NCI-H446 (cell line): ENCODE measurements at places on chromosomes 1 and 21.
A peak's percentile ranks its signal among the peaks of the same experiment; 100 is the strongest.

GRCh38 chr21:14771593-14771992, 225.5 kb upstream of the SAMSN1 start:
- no peak for DNase-seq

- no peak for DNase-seq
Measured at GRCh38 chr1:172895050-172895460, 155.7 kb downstream of the TNFSF18 start.

DNA sequence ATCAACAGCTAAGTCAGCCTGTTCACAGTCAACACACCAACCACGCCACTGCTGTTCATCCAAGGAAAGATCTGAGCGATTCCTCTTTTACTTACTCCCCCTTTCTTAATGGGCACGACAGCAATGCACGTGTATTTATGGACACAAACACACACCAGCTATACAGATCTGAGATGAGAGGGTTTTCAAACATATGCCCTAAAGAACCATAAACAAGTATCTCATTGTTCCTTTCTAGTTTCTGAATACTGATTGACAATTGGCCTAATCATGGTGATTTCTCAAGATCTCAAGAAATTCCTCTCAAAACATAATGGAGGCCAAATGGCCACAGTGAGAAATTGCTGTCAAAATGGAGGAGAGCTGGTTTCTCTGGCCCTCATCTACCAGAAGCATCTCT, 18.0 kb downstream of the TOR3A start:
- no peak for DNase-seq

- DNase-seq = no peak
Measured at GRCh38 chr1:7482772-7483495, 288.2 kb upstream of the VAMP3 start.

- no peak for DNase-seq
Measured at GRCh38 chr1:86421601-86422280, 2.2 kb upstream of the CLCA2 start.

GRCh38 chr1:217881131-217881543, 250.0 kb downstream of the SPATA17 start:
- no peak for DNase-seq

DNA sequence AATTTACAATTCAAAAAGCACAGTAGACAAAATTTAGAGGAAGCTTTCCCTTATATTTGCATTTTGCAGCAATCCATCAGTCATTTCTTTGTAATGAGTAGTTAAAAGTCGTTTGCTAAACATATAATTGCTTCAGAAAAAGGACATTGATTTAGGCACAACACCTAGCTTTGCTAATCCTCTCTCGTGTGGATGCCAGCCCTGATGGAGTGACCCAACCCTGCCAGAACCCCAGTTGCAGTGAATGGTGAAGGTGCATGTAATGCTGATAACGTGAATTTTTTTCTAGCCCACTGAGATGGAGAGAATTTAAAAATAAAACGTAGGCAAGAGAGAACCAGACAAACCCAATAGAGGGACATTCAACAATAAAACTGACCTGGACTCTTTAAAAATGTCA, 263.4 kb downstream of the GRIK1 start:
- no peak for DNase-seq

DNA sequence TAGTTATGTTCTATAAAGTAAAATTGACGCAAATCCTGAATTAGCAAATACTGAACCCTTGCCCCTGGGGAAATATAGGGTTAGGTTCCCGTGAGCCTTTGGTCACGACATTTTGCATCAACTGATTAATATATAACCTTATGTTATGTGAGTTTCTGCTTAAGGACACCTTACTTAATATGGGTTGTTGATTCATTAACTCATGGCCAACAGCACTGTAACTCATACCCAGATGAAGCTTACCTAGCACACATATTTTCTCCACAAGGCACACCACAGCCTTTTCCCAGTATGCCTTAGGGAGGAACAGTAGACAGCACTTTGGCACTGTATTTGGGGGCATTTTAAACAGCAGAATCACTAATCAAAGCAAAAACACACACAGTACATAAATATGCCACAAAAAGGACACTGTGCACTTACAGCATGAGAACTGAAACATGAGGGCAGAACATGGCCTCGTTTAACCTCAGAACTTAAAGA, 15.1 kb downstream of the INAVA start:
- DNase-seq = no peak

DNA sequence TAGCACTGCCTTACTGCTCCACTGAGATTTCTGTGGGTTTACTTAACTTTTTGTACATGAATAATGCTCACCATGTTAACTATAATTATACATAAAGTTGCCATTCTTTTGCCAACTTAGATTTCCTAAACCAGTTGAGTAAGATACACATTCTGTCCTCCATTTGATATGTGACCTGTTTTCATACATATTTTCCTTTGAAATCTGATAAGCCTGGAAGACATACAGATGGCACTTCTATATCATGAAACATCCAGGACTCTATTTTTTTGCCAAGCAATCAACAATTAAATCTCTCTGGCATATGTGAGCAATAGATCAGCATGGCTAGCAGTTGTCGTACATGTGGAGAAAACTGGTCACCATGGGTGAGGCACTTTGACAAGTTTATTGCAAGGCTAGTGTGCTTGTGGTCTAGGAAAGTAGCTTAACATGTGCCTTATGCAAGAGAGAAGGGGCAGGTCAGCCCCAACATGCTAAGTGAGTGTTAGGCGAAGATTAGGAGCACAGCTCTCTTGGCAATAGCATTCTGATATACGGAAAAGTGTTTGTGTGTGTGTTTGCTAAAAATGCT, 14.2 kb downstream of the PRRX1 start:
- DNase-seq = no peak

DNA sequence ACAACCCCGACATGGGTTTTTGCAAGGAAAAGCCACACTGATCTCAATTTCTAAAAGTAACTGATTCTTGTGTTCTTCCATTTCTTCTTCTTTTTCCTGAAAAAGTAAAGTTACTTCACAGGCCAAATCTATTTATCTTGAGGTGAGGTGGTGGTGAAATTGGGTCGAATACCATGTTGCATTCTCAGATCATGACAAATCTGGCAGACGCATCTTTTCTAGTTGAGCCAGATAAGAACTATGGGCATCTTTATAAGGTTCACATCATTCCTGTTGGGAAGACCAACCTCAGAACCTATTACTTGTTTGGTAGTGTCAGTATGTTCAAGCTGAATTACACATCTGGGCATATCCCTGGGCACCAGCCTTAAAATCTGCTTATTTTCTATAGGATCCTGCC, 78.6 kb upstream of the USP25 start:
- no peak for DNase-seq

DNA sequence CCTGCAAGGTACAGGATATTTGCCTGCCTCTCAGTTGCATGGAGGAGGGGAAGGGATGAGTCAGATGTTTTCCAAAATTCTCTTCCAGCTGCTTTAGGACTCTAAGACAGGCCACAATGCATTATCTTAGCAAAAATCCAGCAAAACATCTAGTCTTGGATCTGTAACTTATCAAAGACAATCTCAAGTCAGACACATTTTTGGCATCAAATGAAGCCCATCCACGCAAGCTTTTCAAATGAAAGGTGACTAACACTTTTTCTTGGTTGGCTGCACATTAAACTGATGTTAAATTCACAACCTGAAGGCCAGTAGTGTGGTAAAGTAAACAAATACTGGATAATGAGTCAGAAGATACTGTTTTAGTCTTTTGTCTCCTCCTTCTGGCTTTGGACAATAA, 21.3 kb downstream of the FAM78B start:
- no peak for DNase-seq

- DNase-seq = no peak
Measured at GRCh38 chr1:24122776-24123175, 10.8 kb upstream of the MYOM3 start.

- no peak for DNase-seq
Measured at GRCh38 chr1:28833381-28833780, 21.4 kb downstream of the OPRD1 start.

GRCh38 chr1:13513063-13513894, 524 bp downstream of the LRRC38 start:
- DNase-seq = no peak

DNA sequence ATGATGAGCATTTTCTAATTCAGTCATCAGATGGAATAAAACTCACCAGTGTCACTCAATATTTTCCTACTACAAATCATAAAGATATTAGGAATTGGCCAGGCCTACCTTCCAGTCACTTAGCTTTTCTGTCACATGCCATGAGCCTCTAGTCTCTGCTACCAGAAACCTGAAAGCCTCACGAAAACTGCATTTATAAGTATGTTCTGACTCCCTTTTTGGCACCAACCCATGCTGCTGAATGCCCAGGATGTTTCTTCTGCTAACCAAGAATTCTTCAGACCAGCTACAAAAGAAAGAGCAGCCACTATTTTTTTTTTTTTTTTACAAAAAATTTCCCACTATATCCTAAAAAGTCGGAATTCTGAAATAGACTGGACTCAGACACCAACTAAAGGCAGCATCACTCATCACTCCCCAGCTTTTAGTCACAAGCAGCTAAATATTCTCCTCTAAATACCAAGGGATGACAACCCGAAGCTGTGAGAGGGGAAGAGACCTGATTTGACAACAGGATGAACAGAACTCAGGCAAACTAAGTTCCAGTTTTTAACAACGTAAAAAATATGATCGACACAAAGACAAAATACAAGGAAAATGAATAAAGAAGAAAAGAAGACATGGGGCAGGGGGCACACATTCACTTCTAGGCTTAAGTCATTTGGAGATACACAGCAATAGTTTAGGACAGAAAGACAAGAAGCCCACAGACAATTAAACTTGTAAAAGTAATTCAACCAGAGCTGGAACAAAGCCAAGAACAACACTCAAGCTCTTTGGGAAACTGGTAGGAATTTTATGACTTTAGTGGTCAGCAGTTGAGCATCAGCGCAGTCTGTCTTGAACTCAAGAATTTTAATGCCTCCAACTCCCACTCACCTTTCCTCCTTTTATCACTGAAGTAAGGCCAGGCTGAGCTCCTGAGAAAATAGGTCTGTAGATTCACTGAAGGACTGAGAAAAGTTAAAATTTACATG, 1.7 kb downstream of the DCAF8 start:
- no peak for DNase-seq

- DNase-seq = no peak
Measured at GRCh38 chr1:223417444-223417843, 24.2 kb downstream of the CCDC185 start.

- DNase-seq = no peak
Measured at GRCh38 chr1:218556016-218556415, 210.9 kb downstream of the TGFB2 start.

GRCh38 chr1:156836041-156836654, 19.5 kb upstream of the SH2D2A start:
- no peak for DNase-seq

- no peak for DNase-seq
Measured at GRCh38 chr1:71835442-71835813, 446.9 kb downstream of the NEGR1 start.

- no peak for DNase-seq
Measured at GRCh38 chr1:27475720-27476119, 14.2 kb downstream of the WASF2 start.

- DNase-seq = no peak
Measured at GRCh38 chr21:17348357-17348756, 164.5 kb upstream of the CXADR start.

DNA sequence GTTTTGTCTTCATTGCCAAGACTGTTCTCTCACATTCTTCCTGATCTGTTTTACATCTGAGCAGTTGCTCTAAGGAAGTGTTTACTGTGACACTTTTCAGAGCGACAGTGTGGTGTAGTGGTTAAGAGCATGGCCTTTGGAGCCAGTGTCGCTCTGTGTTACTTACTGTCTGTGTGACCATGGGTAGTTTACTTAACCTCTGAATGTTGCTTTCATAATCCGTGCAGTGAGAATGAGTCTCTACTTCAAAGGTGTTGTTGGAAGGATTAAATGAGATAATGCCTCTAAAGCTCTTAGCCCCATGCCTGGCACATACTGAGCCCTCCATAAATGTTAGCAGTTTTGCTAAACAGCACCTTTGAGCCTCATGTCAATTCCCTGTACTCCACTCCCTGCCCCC, 35.9 kb upstream of the ZFP69B start:
- DNase-seq = no peak

DNA sequence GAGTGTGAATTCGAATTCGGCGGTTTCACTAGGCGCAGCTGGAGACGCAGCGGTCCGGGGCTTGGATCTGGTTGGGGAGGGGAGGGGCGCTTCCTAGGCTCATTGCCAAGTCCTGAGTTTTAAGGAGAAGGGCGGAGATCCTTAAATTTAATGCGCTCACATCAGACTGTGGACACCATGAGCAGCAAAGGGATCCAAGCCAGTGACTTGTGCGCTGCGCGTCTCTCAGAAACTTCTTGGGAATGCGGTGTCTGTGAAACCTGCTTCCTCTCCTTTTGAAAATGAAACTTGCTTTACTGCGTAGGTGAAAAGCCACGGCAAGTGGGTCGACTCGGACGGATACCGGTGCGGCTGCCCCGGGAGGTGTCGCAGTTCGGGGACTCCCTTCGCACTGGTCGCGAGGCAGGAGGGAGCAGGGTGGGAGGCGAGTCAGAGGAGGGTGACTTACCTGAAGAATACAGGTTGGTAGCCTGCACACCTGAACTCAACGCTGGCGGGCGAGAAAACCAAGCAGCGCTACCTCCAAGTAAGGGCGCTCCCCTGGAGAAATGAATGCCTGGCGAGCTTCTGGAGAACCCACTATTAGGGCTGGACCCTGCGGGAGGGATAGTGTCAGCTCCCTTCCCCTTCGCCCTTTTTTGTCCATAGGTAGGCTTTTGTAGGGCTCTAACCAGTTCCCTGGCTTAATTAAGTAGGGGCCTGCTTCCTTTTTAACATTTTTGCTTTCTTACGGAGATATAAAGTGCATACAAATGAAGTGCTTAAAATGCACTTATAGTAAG, 992 bp downstream of the TENT5C start:
- no peak for DNase-seq

GRCh38 chr1:178092878-178093493, 918 bp upstream of the RASAL2 start:
- peak; percentile 66 for DNase-seq

DNA sequence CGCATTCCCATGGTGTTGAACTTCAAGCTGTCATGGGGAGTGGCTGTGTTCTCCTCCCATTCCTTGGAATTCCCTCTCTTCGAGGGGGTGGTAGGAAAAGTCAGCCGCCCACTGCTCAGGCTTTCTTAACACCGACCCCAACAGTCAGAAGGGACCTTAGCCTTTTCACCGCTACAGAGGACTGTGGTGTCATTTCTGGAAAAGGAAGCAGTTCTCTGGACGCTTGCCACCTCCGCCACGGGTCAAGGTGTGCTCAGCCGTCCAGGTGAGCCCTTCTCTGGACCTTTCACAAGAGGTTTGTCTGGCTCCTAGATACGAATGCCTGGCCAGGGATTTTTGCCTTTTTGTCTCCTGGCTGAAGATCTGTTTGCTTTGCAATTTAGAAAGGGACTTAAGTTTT, 31.8 kb downstream of the CLIC6 start:
- DNase-seq = no peak

- no peak for DNase-seq
Measured at GRCh38 chr1:224763126-224763775, 147.1 kb downstream of the CNIH3 start.

- no peak for DNase-seq
Measured at GRCh38 chr1:5819391-5820025, 172.7 kb downstream of the NPHP4 start.

- DNase-seq = no peak
Measured at GRCh38 chr21:46357335-46357604, 33.3 kb downstream of the PCNT start.

GRCh38 chr21:28916150-28916893, 76.4 kb downstream of the LTN1 start:
- no peak for DNase-seq
